ENCODE measurements at places on chromosomes 11 and 22.
A peak's percentile ranks its signal among the peaks of the same experiment; 100 is the strongest.

- DNase-seq = no peak
These were observed 36.2 kb upstream of the BRSK2 start for GRCh38 chr11:1353383-1354124.

GRCh38 chr11:95255251-95256145 lies 24.5 kb upstream of the SESN3 start:
- no peak for DNase-seq

GRCh38 chr11:129067454-129067853 lies 124.7 kb downstream of the ARHGAP32 start:
- no peak for DNase-seq

- DNase-seq = no peak
These were observed 42.1 kb upstream of the SEZ6L start for GRCh38 chr22:26127126-26127525.

DNA sequence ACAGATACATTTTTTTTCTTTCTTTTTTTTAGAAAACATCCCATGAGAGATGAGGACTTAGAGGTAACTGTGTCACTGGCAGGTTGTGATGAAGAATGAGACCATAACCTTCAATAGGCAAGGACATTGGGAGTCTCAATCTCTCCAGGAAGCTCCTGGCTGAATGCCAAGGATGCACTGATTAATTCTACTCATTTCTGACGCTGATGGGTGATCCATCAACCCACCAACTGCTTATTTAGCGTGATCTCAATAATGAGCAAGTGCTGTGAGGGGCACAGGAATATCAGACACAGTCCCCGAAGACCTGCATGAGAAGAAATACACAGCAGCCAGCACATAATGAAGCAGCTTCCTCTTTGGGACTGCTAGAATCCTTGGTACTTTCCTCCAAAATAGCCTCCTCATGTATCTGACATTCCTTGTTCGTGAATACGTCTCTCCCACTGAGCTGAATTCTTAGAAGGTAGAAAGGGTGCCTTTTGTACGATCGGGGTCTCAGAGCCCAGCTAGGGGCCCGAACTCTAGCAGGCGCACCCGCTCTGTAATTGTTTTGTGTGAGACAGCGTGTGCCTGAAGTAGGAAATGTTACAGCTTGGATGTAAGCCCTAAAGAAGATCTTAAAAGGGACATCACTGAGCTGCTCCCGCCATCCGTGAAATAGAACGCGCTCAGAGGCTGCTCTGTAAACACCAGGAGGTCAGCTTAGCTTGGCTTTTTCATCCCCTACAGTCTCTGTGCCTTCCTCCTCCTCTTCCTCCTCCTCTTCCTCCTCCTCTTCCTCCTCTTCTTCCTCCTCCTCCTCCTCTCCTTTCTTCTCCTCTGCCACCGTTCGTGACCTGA lies 7.2 kb downstream of the CLMP start:
- DNase-seq = no peak

- DNase-seq = peak; percentile 28
These were observed 14.5 kb upstream of the APLNR start for GRCh38 chr11:57251491-57252104.

GRCh38 chr22:32005453-32005852 lies 37.6 kb upstream of the SLC5A1 start:
- DNase-seq = no peak

DNA sequence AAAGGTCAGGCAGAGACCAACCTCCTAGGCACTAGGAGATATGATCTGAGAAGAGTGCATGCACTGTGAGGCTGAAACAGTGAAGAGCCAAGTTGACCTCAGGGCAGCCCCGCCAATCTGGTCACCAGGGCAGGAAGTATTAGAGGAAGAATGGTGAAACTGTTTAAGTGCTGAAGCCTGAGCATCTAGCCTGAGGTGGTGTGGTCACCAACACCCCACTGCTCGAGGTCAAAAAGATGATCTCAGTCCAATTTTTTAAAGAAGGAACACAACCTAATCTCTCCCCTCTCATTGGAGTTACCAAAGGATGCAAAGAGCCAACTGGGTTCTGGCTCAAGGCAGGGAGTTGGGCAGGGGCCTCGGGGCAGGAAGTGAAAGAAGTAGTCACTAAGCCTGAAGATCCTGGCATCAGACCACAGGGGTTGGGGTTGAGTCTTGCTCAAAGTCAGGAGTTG lies 4.0 kb downstream of the APBB1 start:
- DNase-seq = no peak

DNA sequence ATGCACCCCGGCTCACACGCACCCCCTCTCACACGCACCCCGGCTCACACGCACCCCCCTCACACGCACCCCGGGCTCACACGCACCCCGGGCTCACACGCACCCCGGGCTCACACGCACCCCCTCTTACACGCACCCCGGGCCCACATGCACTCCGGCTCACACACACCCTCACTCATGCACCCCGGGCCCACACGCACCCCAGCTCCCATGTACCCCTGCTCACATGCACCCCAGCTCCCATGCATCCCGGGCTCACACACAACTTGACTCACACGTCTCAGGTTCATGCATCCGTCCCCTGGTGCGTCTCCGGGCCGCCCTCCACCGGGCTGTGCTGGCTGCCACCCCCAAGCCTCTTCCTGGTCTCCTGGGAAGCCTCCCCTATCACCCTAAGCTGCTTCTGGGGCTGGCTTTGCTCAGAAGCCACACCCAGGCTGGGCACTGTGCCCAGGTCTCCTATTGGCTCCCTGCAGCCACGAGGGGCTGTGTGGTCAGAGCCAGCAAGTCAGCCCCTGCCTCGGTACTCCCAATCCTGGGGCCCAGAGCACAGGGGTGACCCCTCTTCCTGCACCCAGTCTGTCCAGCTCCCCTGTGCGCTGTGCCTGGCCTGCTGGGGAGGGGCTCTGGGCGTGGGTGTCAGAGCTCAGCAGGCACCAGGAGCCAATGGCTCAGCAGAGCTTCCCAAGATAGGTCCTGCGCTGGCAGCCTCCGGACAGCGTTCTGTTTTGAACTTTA lies 16.9 kb downstream of the TSPAN4 start:
- no peak for DNase-seq
